ENCODE measurements at places on chromosomes 3 and 15.

DNA sequence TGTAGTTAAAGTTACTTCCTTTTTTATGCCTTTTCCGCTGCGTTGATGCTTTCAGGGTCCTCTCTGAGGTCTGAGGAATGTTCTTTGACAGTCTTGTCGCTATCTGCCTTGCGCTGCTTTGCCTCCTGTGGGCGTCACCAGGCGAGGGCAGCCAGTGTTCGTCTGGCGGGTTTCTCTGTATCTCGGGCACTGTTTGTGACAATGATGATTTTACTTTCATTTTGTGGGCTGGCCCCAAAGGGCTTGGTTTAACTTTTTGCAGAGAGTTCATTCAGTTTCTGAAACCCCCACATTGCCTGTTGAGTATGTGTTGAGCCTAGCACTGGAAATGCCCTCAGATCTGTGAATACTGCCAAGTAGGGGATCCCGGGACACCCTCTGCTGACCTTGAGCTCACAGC is 24.6 kb upstream of the SACM1L start:
- no peak for DNase-seq

DNA sequence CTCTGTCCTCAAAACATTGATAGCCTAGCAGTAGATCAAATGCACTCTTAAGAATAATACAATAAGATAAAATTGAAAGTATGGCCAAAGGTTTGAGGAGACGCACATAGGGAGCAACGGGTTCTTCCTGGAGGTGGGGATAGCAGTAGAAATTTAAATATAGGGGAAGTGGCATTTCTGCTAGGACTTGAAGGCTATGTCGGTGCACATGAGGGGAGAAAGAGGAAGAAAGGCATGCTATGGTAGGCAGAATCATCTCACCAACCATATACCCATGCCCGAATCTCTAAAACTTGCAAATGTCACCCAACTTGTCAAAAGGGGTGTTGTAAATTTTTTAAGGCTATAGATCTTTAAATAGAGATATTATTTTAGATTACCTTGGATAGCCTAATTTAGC is 735.1 kb upstream of the LMCD1 start:
- no peak for DNase-seq

DNA sequence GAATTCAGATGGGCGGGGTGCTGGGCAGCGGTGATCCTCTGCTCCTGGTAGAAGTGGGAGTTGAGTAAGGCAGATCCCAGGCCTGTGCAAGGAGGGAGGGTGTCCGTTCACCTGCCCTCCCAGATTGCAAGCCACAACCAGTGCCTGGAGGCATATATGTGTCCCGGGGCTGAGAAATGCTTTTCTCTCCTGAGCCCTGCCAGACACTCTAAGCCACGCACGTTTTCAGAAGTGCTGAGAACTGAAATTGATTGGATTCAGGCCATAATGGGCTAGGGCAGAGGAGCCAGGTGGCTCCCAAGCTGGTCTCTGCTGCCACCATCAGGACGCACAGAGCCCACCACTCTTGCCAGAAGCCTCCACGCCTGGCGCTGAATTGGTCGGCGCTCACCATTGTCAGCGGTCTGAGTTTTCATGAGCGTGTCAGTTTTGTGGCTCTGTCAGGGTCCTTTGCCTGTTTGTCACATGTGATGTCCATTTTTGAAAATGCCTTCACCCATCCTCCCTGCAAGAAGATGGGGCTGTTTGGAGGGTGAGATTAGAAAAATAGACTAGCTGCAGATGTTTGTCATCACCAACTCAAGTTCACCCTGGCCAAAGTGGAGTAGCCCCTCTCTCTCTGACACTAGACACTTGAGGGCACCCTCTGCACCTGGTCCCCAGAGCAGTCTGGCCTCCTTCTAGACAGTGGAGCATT is 15.4 kb upstream of the BFSP2 start:
- DNase-seq: peak; percentile 57

DNA sequence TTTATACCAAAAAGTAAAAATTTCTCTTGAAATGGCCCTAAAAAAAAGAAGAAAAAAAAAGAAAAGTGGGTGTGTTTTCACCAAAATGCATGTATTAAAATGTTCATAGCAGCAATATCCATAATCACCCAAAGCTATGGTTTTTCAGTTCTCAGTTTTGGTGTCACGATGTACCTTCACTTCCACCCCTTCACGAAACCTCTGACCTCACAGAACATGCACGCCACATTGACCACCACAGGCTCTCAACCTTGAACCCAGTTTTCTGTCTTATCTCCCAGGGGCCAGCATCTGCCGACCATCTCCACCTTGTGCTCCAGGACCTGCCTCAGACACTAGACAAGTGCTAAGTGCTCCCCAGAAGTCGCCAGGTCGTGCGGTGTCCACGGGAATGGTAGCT is 30.4 kb downstream of the COLQ start:
- no peak for DNase-seq

GRCh38 chr3:27675287-27675686 is 46.8 kb downstream of the EOMES start:
- peak; percentile 87 for DNase-seq

- no peak for DNase-seq
Observed at GRCh38 chr3:23649448-23649847, 156.3 kb upstream of the UBE2E1 start.

GRCh38 chr3:17802950-17803349 is 60.5 kb upstream of the TBC1D5 start:
- no peak for DNase-seq

DNA sequence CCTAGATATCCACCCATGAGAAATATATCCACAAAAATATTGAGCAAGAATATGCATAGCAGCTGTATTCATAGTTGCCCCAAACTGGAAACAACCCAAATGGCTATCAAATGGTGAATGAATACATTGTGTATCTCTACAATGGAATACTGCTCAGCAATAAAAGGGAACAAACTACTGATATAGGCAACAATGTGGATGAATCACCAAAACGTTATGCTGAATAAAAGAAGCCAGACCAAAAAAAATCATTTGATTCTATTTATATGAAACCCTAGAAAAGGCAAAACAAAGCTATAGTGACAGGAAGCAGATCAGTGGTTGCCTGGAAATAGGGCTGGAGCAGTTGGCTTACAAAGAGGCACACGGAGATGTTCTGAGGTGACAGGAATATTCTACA is 15.5 kb upstream of the CMTM7 start:
- no peak for DNase-seq

- DNase-seq: no peak
Observed at GRCh38 chr3:45568848-45569762, 25.4 kb upstream of the LIMD1 start.

- DNase-seq: peak; percentile 41
Observed at GRCh38 chr3:100254168-100254777, 6.5 kb upstream of the TBC1D23 start.

DNA sequence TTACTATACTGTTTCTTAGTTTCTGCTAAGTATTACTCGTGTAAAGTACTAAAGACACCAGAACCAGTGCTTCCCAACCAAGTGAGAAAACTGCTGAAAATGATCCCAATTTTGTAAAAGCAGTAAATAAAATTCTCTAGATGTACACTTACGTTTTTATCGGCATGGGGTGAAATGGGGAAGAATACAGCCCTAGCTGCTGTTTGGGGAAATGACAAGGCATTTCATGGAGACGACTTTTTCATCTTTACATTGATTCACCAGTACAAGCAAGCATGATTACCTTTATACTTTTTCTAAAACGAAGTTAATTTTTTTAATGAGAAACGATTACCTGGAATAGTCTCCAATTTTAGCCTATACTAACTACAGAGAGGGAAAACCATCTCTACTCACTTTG is 1.4 kb downstream of the PSMD6 start:
- no peak for DNase-seq

DNA sequence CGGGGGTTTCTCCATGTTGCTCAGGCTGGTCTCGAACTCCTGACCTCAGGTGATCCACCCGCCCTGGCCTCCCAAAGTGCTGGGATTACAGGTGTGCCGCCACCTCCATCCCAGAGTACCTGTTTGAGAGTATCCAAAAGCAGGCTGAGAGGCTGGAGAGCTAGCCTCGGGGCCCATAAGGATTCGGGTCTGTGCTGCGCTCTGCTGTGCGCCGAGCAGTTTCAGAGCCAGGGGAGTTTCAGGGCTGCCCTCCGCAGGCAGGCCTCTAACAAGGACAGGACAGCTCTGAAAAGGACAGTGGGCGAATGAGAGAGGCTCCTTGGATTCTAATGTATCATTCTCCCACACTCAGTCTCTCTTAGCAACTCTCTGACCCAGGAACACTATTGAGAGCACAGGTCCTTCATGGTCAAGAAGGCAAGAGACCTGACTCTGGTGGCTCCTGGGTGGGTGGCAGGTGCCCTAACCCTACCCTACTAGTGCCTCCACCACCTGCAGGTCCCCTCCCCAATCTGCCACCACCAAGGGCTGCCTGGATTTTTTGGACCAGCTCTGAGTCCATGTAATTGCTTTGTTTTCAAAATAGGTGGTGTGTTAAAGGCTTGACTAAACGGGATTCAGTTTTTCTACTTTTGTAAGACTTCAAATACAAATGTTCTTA is 27.8 kb downstream of the MAGEF1 start:
- DNase-seq: no peak

DNA sequence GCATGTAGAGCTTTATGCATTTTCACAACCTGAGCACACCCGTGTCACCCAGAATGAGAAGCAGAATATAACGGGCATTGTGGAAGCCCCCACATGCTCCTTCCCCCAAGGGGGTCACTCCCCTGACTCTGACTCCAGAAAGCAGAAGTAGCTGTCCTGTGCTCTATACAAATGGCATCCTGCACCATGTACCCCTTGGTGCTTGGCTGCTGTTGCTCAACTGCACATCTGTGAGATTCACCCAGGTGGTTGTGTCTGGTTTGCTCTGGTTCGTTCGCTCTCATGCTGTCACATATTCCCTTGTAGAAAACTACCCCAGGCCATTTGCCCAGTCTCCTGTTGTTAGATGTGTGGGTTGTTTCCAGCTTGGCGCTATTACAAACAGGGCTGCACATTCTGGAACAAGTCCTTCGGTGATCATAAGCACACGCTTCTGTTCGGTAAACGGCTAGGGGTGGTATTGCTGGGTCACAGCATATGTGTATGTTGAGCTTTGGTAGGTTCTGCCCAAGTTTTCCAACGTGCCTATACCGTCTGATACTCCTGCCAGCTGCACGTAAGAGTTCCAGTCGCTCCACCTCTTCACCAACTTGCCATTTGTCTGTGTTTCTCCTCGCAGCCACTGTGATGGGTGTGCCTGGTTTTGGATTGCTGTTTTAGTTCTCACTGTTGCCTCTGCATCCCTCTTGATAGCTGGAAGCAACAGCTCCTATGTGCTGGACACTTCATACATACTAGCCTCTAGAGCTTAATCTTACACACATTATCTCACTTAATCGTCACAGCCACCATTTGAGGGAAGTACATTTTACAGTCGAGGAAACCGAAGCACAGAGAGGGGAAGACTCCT is 65.4 kb upstream of the SLC6A6 start:
- DNase-seq: peak; percentile 14

DNA sequence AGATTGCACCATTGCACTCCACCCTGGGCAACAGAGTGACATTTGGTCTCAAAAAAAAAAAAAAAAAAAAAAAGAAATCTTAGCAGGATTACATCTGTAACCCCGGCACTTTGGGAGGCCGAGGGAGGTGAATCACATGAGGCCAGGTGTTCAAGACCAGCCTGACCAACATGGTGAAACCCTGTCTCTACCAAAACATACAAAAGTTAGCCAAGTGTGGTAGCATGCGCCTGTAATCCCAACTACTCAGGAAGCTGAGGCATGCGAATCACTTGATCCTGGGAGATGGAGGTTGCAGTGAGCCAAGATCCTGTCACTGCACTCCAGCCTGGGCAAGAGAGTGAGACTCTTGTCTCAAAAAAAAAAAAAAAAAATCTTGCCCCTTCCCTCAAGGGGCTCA is 40.4 kb downstream of the LIPC start:
- peak; percentile 11 for DNase-seq

GRCh38 chr15:82036461-82036860 is 9.4 kb downstream of the MEX3B start:
- DNase-seq: no peak

- peak; percentile 12 for DNase-seq
Observed at GRCh38 chr3:99366663-99367429, 271.5 kb upstream of the COL8A1 start.

- peak; percentile 98 for DNase-seq
Observed at GRCh38 chr3:152021951-152022461, 148.6 kb downstream of the SUCNR1 start.

- DNase-seq: no peak
Observed at GRCh38 chr3:63022114-63022513, 146.9 kb upstream of the CADPS start.

DNA sequence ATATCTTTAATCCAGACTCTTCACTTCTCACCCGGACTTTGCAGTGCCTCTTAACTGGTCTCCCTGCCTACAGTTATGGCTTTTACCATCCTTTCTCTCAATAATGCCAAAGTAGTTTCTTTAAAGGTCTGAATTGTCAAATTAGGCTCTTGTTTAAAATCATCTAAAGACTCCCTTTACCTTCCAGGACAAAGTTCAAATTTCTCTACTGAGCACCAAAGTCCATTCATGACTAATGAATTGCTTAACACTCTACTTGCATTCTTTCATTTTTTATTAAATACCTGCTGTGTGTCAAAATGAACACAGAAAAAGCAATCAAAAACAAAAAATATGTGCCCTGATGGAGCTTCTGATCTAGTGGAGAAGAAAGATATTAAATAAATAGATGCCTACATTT is 472.4 kb upstream of the UBE2E2 start:
- DNase-seq: peak; percentile 46

DNA sequence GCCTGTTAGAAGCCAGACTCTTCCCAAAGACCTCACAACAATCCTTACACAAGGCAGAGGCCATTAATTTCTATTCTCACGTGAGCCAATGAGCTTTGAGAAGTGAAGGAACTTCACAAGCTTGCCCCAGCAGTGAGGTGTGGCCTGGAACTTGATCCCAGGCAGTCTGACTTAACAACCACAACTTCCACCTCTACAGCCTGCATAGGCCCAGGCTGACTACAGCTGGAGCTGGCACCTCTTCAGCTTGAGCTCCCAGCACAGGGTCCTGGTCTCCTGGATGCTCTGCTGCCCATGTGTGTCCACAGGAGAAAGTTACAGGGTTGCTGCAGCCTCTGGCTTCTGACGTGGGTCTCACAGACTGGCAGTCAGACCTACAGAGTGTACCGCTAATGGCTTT is 111.0 kb downstream of the ERC2 start:
- DNase-seq: peak; percentile 34

DNA sequence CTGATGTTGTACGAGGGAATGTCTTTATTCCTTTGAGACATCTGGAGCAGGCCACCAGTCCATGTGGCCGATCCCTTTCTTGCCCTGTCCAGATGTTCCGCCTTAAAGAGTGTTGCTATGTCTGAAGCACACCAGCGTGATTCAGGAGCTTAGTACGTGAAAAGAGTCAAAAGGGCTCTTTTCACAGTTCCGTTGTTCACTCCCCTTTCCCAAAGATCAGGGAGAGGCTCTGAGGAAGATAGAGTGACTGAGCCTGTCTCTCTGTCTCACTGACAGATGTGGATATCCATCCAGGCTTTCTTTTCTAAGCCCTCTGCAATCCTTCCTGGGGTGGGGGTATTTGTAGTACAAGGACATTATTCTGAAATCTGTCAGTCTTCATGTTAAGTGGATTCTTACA is 262.5 kb upstream of the LRTM1 start:
- no peak for DNase-seq

DNA sequence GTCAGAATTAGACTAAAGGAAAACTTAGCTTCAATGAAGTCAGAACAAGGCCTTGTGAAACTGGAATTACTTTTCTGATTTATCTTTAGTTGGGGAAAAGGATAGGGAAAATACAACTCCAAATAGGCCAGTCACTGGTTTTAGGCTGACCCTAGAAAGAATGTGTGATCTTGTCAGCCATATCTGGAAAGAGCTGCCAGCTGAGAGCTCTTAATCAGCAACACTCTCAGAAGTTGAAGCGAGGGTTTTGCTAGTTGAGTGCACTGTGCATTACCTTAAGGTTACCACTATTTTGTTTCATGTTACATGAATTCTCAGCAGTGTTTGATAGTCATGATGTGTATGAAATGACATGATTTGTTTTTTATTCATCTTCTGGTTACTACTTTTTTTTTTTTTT is 905.3 kb upstream of the ALCAM start:
- no peak for DNase-seq

All from bronchial epithelial cell (primary cell).